ENCODE measurements at places on chromosomes 16 and 17.

DNA sequence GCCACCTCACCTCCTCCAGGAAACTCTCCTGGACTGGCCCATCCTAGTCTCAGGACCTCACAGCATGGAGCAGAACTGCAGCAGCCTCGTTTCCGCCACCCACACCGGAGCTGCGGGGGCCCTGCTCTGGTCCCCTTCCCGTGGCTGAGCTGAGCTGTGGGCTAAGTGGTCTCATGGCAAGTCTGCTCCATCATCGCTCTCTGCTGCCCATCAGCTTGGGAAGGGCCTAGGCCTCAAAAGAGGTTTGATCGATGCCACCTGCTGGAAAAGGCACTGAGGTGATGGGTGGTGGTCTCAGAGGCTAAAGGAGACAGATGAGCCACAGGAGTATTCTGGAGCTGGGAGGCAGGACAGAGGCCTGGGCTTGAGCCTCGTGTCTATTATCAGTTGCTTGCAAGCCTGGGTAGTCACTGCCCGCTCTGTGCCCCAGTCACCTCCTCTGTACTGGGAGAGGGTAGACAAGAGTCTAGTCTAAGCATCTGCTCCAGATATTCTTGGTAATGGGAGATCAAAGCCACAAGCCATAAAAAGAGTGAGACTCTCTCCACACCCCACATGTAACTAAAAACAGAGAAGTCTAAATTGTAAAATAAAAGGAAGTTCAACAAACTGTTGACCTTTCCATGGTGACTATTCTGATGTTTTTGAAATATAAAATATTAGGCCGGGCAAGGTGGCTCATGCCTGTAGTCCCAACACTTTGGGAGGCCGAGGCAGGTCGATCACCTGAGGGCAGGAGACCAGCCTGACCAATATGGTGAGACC, 1.6 kb downstream of the ITGAE start:
- DNase-seq: no peak

- peak; percentile 38 for DNase-seq
Observed at GRCh38 chr16:56191156-56191815, at the start of gene GNAO1. Gene GNAO1, plus strand, starts transcription at chr16:56191489. Its CDS starts 747 bp downstream, at chr16:56192236.

DNA sequence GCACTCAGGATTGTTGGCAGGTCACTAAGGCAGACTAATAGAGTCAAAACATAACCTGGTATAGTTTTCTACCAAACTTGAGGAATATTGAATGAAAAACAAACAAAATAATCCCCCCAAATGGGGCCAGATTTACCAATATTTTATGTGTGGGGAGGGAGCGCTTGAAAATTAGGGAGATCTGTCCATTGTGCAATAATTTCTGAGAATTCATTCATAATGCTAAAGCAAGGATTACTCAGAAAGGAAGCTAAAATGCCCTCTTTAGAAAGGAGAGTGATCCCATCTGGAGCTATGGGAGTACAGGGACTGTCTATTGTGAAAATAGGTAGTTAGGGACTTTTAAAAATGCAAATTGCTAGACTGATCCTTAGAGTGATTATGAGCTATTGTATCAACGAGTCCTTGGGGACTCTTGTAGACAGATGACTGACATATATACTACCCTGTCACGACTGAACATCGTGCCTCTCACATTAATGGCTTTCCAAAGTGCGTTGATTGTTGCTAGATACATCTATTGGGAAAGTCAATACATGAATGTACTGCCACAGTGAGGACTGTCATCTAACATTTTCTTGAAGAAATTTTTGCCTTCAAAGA, 193.6 kb downstream of the AATF start:
- DNase-seq: no peak

DNA sequence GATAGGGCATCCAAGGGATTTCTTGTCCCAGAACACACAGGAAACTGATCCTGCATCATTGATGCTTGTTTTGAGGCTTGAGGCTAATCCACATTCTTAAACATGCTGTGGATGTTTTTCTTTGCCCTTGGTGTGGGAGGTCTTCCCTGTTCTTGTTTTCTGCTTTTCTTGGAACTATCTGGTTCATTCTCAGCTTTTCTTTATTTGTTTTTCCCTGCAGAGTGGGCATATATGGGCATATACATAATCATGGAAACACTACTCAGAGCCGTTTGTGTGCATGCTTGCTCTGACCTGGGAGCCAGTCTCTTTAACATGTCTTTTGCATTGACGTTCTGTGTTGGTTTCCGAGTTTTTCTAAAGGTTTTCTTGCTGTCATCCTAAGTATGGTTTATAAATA, 300.0 kb downstream of the SNX29 start:
- no peak for DNase-seq

- no peak for DNase-seq
Observed at GRCh38 chr17:7190276-7190917, 11.2 kb upstream of the ASGR1 start.

DNA sequence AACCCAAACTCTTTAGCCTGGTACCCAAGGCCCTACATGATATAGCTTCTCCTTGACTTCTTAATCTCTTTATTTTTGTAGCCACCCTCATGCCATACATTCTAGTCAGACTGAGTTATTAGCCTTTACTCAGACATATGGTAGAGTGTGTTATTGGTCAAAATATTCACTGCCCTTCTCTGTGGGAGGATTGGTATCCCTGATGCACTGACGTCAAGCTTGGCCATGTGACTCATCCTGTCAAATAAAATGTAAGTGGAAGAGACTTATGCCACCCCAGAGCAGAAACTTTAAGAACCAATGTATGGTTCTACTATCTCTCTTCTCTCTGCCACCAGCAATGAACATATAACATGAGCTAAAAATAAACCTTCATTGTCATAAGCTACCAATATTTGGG, 12.2 kb upstream of the BEAN1 start:
- no peak for DNase-seq

DNA sequence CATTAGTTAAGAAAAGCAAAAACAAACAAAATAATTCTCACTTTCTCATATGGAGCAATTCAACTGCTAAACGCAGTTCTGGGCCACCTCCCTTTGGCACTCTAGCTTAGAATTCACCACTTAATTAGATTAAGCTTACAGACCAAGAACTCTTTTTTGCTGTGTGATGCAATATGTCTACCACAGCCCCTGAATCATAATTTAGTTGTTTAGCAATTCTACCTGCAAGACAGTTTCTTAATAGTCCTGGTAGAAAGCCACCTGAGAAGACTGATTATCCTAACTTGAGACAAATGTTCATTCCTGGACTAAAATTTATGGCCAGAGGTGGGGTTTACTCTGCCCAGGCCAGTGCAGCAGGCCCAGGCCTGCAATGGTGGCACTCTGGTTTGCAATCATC, 205.9 kb downstream of the HS3ST3A1 start:
- DNase-seq: no peak

DNA sequence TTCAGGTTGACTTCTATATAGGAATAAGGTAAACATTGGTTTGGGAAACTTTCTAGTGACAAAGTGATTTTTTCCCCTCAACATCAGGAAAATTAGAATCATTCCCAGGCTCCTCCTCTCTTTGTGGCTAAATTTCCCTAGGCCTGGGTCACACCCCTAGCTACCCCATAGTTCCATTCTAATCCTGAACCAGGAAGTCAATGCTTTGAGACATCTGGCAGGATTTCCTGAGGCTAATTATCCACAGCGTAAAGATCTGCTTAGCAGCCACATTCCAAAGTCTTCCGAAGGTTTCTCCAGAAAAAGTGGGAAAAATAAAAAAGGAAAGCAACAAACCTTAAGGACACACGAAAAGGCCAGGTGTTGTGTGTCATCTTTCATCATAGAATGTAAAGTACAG, 60.3 kb upstream of the CORO6 start:
- no peak for DNase-seq
